Stimulated activated CD8-positive, alpha-beta memory T cell treated with anti-CD3 and anti-CD28 coated beads, Interleukin-4, amount 100 ng/mL, for 4 hours (primary cell): ENCODE measurements at places on chromosomes 5 and 9.
A peak's percentile ranks its signal among the peaks of the same experiment; 100 is the strongest.

- DNase-seq = no peak
Measured at GRCh38 chr9:4137681-4138099, 162.2 kb downstream of the GLIS3 start.

GRCh38 chr9:137295849-137296669 is 6.0 kb downstream of the NRARP start:
- DNase-seq = no peak

DNA sequence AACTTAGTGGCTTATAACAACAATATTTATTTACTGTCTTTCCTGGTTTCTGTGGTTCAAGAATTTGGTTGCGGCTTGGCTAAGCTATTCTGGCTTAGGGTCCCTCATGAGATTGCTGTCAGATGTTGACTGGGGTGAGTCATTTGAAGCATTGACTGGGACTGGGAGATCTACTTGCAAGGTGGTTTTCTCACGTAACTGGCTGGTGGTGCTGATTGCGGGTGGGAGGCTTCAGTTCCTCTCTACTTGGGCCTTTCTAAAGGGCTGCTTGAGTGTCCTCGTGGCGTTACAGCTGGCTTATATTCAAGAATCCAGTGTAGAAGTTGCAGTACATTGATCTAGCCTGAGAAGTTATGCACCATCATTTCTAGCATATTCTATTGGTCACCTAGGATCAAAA is 218.5 kb upstream of the ELAVL2 start:
- DNase-seq = no peak

DNA sequence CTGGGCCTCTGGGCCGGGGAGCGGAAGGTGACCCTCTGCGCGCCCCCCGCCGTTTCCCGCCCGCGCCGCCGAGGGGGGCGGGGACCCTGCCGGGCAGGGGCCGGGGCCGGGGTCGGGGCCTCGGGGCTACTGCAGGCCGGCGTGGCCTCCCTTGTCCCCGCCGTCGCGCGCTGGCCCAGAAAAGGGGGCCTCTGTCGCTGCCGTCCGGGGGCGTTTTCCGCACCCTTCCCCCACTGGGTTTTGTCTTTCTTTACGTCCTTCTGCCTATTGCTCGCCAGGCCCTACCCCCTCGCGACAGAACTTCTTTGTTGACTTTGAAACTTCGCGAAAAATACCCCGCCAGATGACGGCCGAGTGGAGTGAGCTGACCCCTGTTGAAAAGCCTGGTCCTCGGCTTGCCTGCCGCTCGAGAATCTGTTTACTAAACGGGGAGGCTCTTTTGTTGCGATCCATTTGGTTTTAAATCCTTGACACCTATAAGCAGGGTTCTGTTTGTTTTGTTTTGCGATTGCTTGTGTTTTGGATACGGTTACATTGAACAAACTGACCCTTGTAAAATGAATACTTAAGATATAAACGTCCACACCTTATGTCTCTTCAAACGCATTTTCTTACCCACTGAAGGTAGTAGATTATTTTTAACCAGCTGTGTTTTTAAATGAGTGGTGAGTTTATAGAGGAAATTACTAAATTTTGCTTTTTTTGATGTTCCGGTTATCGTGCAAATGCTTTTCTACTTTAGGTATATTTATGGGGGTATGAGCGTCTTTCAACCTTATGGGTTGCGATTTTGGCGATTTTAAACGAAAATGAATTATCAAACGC is 765 bp downstream of the MARCHF6 start:
- DNase-seq = no peak

GRCh38 chr5:177312649-177313181 is 1.0 kb upstream of the MXD3 start:
- DNase-seq = no peak

DNA sequence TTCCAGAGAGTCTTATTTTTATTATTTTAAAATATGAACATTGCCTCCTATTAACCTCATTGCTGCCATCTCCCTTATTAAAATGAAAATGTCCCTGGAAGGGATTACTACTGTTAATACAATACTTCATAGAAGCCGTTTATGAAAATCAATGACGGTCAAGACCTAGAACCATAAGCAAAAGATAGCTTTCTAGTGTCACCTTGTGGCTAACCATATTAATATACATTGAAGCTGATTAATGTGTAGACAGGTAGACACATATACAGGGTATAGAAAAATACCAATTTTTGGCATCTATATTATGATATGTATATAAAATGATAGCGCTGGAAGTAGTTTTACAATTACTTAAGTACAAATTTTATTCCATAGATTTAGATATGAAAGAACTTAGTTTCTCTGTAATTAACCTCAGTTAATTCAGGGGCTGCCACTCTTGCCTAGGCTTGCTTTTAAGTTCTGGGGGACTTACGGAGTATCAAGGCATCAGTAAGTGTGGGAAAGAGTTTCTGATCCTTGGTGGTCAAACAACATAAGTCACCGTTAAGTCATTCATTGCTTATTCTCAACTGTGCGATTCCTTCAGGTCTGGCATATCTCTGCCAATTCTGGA is 2.5 kb upstream of the YTHDC2 start:
- no peak for DNase-seq

DNA sequence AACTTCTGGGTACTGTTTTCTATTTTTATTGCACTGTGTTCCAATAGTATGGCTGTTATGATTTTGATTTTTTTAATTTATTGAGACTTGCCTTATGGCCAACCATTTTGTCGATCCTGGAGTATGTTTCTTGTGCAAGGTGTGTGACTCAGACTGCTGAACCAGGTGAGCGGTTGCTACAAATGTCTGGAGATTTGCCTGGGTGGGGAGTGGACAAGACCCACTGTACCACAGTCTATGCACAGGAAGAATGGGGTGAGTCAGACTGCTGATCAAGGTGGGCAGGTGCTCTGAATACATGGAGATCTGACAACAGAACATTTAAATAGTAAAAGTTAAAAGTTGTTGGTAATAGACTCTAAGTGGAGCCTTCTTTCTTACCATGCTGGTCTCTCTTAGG is 609.2 kb downstream of the CSNK1G3 start:
- no peak for DNase-seq

- DNase-seq = no peak
Measured at GRCh38 chr5:67831048-67831447, 384.5 kb upstream of the PIK3R1 start.

DNA sequence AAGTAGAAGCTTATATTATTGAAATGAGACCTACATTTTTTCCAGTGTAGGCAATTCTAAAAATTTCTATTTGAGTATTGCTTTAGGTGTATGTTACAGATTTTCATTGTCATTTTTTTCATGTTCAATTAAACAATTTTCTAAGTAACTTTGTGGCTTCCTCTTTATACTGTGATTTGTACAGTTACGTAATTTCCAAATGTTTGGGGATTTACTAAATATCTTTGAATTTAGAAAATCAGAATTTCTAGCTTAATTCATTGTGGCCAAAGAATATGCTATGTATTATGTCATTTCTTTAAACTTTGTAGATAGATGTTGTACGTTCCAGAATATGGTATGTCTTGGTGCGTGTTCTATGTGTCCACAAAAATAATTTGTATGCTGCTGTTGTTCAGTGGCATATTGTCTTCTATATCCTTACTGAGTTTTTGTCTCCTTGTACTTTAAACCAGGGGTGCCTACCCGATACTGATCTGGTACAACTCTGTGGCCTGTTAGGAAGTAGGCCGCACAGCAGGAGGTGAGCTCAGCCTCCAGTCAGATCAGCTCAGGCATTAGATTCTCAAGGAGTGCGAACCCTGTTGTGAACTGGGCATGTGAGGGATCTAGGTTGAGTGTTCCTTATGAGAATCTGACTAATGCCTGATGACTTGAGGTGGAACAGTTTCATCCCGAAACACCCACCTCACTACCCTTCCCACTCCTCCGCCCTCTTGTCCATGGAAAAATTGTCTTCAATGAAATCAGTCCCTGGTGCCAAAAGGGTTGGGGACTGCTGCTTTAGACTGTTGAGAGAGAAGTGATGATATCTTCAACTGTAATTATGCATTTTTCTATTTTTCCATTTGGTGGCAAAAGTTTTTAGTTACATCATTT is 63.5 kb downstream of the UBE2R2 start:
- DNase-seq = no peak

DNA sequence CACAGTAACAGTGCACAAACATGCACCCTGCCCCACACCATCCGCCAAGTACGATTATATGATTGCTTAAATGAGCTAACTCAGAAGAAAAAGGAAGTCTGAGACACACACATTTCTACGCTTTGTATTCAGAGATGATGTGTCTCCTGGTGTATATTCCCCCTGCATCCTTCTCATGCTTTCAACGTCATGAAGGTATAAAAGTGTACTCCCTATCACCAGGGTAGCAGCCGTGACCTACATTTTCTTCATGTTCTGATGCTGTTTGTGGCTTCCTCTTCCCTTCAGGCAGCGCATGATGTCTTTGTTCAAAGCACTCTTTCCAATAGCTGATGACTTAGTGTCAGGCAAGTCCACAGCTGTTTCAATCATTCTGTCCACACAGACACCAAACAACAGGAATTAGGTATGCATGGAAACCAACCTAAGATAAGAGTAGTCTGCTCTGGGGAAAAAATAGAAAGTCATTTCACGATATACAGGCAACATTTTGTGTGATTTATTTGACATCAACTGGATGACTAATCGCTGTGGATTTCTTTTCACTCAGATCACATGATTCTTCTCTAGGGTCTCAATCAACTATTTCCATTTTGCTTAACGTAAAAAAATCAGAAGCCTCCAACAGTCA is 269.4 kb upstream of the PTGER4 start:
- DNase-seq = peak; percentile 40

DNA sequence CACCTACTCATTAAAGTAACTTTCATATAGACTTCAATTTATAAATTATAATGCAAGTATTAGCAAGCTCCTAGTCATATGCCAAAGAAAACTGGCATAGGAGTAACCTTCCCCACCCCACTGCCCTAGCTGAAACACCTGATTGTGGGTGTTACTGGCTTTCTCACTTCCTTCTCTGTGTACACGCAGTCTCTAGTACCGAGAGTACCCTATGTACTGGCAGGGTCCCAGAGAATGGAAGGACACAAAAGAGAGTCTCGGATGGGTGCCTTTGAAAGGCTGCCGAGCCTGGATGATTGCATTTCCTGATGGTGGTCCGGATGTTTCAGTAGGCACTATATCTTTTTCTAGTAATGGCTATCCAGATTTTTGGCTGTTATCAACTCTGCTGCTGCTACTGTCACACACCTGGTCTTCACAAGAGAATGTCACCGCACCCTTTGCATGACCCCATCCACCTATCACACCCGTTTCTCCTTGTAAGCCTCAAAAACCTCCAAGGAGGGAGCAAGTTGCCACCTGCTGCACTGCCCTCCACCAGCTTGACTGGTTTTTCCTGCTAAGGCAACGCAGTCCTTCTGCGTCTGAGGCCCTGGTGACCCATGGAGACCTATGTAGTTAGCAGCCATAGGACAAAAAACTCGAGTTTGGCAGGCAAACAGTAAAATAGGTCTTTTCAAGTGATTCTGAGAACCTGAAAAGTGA is 53.8 kb upstream of the CLINT1 start:
- DNase-seq = no peak

GRCh38 chr5:65654713-65655112 is 29.9 kb downstream of the SHLD3 start:
- no peak for DNase-seq

- DNase-seq = no peak
Measured at GRCh38 chr5:163407034-163407655, 30.2 kb upstream of the CCNG1 start.

- DNase-seq = no peak
Measured at GRCh38 chr5:99029172-99029571, 100.4 kb upstream of the CHD1 start.

DNA sequence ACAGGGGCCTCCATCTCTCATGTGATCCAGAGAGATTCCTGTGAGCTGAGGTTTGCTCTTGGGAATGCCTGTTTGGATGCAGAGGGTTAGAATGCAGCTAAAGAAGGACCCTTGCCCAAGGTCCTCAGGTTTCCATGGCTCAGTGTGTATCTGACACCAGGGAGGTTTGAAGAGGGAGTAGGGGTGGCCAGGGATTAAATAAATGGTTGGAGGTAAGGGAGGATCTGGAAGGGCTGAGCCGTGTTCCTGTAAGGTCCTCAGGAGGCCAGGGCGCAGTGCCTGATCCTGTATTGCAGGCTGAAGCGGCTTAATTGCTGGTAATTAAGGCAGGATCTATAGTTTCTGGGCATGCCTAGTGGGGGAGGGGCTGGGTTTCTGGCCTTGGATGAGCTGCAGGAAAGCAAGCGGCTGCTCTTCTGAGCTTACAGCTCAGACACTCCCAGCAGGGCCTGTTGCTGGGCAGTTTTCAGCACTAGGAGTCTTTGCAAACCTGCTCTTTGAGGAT is 41.5 kb upstream of the MAP1B start:
- DNase-seq = no peak

GRCh38 chr5:73387149-73387591 is 61.4 kb downstream of the FOXD1 start:
- DNase-seq = no peak

- DNase-seq = no peak
Measured at GRCh38 chr5:179795049-179795862, 1.5 kb downstream of the LTC4S start.

DNA sequence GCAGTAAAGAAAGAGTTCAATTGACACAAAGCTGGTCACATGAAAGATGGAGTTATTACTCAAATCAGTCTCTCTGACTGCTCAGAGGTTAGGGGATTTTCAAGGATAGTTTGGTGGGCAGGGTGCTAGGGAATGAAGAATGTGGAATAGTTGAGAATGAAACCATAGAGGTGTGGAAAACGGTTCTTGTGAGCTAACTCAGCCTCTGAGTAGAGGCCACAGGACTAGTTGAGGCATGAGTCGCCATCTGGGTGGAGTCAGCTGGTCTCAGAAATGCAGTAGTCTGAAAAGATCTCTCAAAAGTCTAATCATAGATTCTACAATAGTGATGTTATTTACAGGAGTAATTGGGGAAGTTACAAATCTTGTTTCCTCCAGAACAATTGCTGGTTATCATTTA is 178.9 kb upstream of the SPEF2 start:
- DNase-seq = no peak

DNA sequence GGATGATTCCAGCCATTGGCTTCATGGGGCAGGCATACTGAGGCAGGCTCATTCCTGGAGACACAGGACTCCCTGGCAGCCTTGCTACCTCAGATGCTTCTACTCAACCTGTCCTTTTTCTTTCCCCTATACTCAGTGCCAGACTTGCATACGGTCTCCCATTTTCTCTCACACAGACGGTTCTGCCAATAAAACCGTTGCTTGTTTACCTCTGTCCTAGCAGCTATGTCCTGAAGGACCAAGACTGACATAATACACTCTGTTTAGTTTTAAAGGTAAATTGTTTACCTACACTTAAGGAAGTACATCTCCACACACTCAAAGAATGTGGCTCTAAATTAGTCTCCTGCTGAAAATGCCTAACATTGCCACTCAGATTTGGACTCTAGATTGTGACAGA is 151.0 kb upstream of the RFX3 start:
- DNase-seq = no peak

DNA sequence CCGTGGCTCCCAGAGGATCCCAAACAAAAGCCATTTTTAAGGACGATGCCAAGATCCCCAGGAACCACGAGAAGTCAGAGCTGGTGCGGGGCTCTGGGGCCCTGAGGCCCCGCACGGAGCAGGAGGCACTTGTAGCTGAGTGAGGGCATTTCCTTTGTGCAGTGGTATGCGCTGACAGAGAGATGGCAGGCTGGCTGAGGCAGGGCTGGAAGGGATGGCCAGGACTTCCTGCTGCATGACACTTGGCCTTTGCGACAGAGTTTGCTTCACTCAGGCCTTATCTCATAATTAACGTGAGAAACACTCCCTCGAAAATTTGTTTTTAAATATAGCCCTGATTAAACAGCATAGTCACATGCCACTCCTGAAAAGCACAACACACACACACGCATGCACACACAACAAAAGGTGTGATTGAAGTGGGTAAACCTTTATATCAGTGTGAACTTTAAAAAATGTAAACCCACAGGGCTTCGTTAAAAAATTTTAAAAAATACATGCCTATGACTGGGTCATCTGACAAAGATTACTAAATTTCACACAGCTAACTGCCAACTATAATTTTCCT is 536.6 kb downstream of the PDE4D start:
- no peak for DNase-seq
